Activated T-cell treated with anti-CD3 and anti-CD28 coated beads, Interleukin-2, amount 50 U/mL, for 4 hours (primary cell): ENCODE measurements at places on chromosomes 7 and 10. TPM values are rescaled to one million over a fixed set of nuclear protein-coding genes. Genes with fewer than 3 reads are reported as not detected.

GRCh38 chr7:18086165-18087025 is 58.7 kb upstream of the PRPS1L1 start:
- DNase-seq: no peak

GRCh38 chr7:121853307-121853706 is 19.7 kb upstream of the PTPRZ1 start:
- no peak for DNase-seq

DNA sequence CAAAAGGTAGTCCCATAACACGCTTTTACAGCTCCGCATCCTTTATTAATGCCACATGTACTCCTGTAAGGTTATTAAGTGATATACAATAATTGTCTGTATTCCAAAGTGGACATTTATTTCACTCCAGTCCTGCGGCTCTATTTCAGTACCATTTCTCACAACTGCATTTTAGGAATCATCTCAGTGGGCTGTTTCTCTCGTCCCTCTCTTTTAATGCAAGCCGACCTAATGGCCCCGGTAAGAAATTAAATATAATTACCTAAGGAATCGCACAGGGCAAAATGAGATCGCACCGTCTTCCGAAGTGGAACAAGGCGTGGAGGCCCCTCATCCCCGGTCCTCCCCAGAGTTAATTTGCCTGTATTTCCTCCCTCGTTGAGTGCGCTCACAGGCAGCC is 216.5 kb downstream of the RAB11FIP2 start:
- no peak for DNase-seq

DNA sequence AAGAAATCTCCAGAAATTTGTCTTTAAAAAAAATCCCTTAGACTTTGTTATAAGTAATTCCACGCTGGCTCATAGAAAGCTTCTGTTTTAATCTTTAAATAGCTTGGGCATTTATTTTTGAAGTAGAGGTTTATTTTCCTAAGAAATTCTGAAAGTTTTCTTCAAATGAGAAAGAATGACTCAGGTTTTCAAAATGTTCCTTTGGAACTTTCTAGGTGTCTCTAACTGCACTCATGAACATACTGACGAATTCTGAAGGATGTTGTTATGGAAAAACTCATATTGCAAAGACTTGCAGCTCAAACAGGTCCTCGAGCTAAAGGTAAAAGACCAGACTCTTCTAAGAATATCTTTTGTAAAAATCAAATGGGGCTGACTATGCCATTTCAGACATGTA is 10.7 kb downstream of the DGKI start:
- no peak for DNase-seq

GRCh38 chr10:60123668-60124067 is 217.3 kb upstream of the CCDC6 start:
- DNase-seq: no peak

DNA sequence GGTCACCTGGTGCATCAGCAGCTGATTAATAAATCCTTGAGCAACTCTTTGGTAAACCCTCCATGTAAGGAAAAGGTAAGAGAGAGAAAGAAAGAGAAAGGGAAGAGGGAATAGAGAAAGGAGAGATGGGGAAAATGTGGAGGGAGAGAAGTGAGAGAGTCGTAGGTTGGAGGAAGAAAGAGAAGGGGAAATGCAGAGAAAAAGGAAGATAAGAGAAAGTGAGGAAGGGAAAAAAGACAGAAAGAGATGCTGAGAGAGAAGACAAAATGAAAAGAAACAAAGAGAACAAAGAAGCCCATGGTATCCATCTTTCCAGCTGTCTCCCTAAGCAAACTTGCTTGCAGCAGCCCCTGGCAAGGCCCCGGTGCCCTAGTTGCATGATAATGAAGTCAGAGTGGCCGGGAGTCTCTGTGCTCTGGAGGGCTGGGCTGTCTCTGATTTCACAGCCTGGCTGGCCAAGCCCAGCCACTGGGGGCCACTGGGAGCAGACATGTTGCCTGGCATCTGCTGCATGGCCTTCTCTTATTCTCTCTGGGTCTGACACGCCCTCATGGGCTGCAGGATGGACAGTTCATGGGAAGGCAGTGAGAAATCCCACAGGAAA is 48.4 kb downstream of the PRR15 start:
- DNase-seq: no peak

- no peak for DNase-seq
These were observed 651.1 kb downstream of the SORCS1 start for GRCh38 chr10:106513352-106513771.

DNA sequence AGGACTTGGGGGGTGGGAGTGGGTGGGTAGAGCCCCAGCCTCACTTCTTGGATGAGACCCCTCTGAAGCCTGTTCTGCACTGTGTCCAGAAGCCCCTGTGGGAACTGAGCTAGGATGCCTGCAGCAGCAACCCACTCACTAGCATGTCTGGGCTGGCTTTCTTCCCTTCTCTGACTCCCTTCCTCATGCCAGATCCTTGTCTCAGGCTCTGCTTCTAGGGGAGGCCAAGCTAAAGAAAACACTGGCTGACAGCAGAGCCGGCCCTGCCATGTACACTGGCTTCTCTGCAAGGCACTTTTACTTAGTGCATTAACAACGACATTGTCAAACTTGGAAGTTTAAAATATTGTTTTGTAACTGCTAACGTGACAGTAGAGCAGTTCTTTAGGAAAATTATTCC is 50.2 kb downstream of the ARHGAP22 start:
- DNase-seq: no peak

- no peak for DNase-seq
These were observed 43.1 kb downstream of the AMZ1 start for GRCh38 chr7:2730846-2731770.

GRCh38 chr7:17302575-17303142 is 4.2 kb downstream of the AHR start:
- no peak for DNase-seq

- DNase-seq: no peak
These were observed 337.9 kb downstream of the FGFR2 start for GRCh38 chr10:121260377-121260776.

DNA sequence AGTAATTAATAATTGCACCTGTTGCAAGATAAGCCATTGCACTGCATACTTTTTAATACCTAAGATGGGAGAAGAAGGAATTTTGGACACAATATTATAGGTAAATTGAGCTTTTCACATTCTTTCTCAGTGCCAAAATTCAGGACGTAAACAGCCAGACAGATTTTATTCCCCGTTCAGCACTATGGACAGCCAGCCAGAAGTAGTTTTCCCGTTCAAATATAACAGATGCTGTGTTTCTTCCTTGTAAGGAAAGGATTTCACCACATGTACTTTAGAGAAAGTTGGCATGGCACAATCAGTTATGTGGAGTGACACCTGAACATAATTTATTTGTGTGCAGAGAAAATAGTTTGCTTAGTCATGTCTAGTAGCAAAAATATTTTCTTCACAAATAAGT is 34.8 kb downstream of the SEMA3E start:
- DNase-seq: no peak

GRCh38 chr7:106284714-106285050 is at the start of gene NAMPT:
TSS of gene NAMPT (minus strand) at chr7:106284983. CDS start at chr7:106284884, 99 bp downstream.
- DNase-seq: no peak

DNA sequence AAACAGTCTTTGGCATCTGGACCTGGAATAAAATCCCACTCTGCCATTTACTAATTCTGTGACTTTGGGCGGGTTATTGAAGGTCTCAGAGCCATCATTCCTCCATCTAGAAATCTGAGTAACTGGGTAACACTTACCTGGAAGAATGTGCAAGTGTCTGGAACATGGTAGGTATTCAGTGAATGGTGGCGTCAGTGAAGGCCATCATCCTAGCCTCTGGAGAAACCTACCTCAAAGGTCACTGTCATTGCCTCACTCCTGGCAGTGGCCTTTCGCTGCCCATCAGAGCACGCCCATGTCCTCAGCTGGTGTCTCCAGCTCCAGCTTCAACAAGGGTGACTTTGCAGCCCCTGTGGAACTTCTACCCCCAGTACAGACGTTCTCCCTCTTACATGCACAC is 4.5 kb downstream of the GAL3ST4 start:
- DNase-seq: no peak

CFAP58 gene
- not detected for total RNA-seq

ACTR3C gene
- 7.0 TPM for total RNA-seq

NME8 gene
- total RNA-seq: not detected

HOXA3 gene
- not detected for total RNA-seq

PTF1A gene
- not detected for total RNA-seq
